Posterior vena cava (tissue), 2 donors: ENCODE measurements at places on chromosomes 12 and 14. TPM values are rescaled to one million over a fixed set of nuclear protein-coding genes. Genes with fewer than 3 reads are reported as not detected.
A peak's percentile ranks its signal among the peaks of the same experiment; 100 is the strongest.

Gene C12orf57
- 189 TPM for total RNA-seq

GRCh38 chr12:107990325-107990724, 138.8 kb upstream of the WSCD2 start:
- no peak for DNase-seq

Gene TMEM179
- not detected for total RNA-seq

DNA sequence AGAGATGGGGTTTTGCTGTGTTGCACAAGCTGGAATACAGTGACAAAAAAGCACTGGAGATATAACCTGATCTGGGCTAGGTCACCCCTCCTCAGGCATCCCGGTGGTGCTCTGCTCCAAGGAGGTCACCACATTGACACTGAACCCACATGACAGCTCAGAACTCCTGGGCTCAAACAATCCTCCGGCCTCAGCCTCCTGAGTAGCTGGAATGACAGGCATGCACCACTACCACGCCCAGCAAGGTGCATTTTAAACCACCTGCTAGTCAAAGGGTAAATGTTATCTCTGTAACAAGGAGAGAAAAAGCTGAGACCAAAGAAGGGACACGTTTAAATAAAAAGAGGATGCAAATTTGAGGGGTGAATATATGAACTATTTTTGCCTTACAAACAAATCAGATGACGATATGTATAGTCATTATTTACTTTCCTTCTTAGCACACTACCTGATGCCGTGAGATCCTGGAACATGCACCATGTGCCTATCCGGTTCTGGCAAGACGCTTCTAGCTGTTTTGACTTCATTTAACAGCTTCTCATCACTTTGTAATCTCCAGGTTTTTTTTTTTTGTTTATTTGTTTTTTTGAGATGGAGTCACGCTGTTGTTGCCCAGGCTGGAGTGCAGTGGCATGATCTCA, 135.1 kb downstream of the PPM1H start:
- DNase-seq = no peak

- no peak for DNase-seq
Measured at GRCh38 chr14:35355981-35356841, 48.3 kb downstream of the NFKBIA start.

GRCh38 chr12:78470354-78471195, 394.0 kb upstream of the SYT1 start:
- no peak for DNase-seq

DNA sequence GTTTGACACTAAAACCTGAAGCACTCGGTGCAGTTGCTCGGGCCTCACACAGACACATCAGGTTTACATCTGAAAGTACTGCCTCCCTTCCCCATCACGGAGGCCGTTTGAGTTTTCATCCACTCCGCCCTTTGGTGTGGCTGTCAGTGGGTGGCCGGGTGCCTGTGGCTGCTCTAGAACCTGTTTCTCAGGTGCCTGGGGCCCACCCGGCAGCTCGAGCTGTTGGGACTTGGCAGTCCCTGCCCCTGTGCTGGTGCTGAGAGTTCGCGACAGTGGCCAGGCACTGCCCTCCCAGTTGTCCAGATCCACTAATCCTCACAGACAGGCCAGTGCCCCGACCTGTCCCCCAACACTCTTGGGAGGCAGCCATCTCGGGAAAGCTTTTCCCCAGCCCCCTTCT, 22.4 kb downstream of the XRCC3 start:
- peak; percentile 53 for DNase-seq

DNA sequence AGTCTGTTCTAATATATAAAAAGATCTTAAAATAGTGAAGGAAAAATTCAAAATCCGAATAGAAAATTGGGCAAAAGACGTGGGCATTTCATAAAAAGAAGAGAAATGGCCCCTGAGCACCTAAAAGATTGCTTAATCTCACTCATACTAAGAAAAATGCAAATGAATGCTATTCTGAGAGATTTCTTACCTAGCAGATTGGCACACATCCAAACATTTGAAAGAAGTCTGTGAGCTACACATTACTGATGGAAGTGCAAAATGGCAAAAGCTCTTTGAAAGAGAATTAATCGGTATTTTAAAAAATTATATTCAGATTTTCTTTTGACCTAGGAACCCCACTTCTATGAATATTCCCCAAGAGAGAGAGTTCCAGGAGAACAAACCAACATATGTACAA, 280.4 kb upstream of the GARIN6 start:
- no peak for DNase-seq

GRCh38 chr12:34607520-34608195, 585.4 kb downstream of the ALG10 start:
- DNase-seq = no peak

Gene TBX5
- total RNA-seq = not detected

- no peak for DNase-seq
Measured at GRCh38 chr12:54239620-54240019, 40.3 kb downstream of the CBX5 start.

Gene KRT83
- total RNA-seq = not detected

DNA sequence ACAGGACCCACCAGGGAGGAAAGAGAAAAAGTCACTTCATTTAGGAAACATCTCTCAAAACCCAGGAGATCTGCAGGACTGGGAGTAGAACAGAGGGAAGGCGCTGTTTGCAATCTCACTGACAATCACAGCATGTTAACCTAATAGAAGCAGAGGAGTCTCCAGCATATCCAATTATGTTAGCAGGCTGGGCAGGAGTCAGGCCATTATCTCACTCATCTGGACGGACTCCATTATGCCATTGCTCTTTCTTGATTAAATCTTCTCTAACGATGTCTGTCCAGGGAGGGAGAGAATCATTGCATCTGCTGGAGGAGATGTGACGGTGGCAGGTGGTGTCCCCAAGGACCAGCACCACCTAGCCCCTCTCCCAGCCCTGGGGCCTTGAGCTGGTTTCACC, 203.8 kb upstream of the SFSWAP start:
- DNase-seq = no peak

- no peak for DNase-seq
Measured at GRCh38 chr14:58193542-58193941, 6.4 kb upstream of the ACTR10 start.

Gene JPH4
- 5.6 TPM for total RNA-seq

- no peak for DNase-seq
Measured at GRCh38 chr14:29637411-29637810, 290.2 kb downstream of the PRKD1 start.

DNA sequence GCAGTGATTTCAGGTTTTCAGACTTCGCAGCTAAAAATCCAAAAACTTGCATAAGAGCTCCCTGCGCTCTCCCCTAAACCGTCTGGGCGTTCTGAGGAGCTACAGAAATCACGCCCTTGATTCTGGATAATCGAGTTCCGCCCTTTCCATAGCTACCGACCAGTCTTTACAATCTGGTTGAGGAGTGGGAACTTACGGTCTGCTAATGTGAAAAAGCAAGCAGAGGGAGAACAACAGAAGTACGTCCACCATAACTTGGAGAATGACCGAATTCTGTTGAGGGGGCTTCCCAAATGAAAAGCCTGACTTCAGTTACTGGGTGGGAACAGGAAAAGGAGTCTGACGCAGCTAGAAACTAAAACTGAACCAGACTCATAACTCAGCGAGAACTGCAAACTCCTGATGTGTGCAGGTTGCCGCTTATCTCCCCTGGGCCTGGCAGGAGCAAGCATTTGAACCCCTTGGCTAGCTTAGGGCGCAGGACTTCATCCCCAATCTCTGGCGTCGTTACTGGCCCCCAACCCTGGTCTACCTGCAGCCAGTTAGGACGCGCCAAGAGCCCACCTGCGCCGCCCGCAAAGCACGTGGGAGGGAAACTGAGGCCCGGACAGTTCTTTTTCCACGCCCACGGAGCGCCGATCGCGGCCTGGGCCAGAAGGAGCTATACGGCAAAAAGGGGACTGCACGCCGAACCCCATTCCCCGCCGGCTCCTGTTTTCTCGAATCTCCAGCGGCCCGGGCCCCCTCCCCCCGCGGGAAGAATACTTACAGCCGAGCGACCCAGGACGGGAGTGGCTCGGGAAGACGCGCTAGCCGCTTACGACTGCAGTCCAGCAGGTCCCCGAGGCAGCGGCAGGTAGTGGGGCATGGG, 838 bp downstream of the LRIG3 start:
- peak; percentile 81 for DNase-seq

DNA sequence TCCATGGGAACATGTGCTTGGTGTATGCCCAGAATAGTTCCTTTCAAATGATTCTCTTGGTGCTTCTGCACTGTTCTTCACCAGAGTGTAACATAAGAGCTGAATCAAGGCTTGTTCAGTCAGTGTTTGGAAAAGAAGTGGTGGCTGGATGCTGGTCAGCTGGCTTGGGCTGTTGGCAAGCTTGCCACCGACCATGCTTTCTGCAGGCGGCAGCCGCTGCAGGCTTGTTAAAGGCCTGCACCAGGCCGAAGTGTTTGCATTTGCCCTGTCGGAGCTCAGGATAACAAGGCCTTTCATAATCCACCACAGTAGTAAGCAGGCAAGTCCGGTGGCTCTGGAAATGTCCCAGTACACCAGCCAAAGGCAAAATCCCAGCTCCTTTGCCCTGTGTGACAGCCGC, 26.9 kb downstream of the DAAM1 start:
- DNase-seq = peak; percentile 91

Gene C12orf50
- not detected for total RNA-seq

GRCh38 chr12:2615665-2616402, 178.9 kb upstream of the FKBP4 start:
- peak; percentile 59 for DNase-seq
